ENCODE measurements at places on chromosomes 7 and 10.

GRCh38 chr10:17001961-17002749 is 127.5 kb downstream of the CUBN start:
- peak; percentile 98 for DNase-seq

- no peak for DNase-seq
Observed at GRCh38 chr7:156692849-156693248, 52.3 kb downstream of the RNF32 start.

DNA sequence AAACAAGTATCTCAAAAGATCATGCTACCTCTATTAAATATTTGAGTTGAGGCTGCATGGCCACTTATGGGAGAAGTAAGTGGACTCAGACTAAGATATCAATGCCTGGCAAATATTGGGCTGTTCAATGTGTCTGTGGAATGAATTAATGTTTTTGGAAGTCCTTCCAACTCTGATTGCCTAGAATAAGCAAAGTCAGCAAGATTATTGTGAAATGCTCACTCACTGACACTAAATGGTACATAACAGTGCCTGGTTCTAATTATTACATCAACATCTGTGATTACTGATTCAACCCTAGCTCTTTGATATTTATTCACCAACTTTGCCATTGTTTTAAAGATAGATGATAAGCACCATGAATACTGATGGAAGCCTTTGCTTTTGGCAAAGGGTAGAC is 45.5 kb upstream of the HDAC9 start:
- DNase-seq, result no peak

- peak; percentile 60 for DNase-seq
Observed at GRCh38 chr10:122054048-122055025, 65.4 kb downstream of the TACC2 start.

- DNase-seq, result no peak
Observed at GRCh38 chr10:2296179-2296891, 559.0 kb upstream of the ADARB2 start.

- DNase-seq, result no peak
Observed at GRCh38 chr7:116526897-116527296, 2.1 kb downstream of the CAV1 start.

- DNase-seq, result no peak
Observed at GRCh38 chr10:6514844-6515780, 65.0 kb downstream of the PRKCQ start.

DNA sequence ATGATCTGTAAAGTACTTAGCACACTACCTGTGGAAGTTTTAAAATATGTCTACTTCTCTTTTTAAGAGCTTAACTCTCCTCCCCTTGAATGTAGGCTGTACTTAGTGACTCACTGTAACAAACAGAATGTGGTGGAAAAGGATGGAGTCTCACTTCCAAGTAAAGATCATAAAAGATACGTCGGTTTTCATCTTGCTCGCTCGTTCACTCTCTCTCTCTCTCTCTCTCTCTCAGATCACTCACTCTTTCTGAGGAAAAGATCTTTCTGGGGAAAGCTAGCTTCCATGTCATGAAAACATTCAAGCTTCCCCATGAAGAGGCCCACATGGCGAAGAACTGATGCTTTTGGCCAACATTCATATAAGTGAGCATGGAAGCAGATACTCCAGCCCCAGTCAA is 5.5 kb downstream of the CHUK start:
- DNase-seq, result no peak

DNA sequence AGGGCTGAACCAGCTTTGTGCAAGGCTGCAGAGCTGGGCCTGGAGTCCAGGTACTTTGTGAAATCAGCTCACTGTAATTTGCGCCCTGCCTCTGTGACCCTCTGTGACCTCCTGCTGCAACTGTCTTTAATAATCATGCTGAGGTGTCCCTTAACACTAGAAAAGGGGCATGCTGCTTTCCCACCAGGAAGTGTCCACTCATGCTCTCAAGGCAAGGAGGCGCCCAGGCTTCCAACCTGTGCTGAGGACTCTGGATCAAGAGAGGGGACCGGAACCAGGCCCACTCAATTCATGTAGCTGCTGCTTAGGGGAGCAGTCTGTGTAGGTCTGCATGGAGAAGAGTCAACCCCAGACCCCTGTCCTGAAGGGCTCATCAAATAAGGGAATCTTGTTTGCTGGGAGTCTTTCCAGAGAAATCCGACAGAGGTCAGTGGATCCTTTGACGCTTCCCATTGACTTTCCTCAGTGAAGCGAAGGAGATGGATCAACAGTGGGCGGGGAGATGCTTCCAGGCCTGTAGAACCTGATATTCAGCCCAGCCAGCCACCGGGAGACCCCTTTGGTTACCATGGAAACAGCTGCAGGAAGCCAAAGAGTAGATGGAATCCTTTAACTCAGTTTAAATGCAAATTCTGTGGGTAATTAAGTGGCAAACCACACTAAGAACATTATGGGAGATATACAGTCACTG is 945.9 kb downstream of the GRID1 start:
- no peak for DNase-seq

DNA sequence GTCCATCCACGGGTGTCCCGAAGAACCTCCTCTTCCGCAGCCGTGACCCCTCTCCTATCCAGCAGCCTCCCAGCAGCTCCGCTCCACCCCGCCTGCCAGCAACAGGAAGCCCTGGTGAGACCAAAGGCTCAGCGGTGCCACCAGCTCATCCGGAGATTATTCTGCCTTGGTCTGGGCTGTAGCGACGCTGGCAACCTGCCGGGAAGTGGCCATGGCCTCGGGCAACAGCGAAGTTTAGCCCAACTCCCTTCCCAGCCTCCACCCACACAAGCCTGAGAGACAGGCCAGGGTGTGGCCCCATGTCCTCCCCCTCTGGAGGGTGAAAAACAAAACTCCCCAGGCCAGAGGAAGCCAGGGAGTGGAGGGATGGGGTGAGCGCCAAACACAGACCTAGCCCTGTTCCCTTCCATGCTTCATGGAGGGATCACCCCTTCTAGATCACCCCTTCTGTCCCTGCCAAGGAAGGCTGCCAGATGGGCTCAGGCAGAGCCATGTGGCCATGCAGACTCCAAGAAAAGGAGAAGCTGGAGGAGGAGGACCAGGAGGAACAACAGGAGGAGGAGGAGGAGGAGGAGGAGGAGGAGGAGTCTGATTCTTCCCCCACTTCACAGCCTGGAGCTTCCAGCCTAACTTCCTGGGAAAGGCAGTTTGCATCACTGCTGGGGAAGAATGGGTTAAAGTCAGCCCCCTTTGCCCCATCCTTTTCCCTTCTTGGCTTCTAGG is 918 bp downstream of the CALHM2 start:
- peak; percentile 13 for DNase-seq

DNA sequence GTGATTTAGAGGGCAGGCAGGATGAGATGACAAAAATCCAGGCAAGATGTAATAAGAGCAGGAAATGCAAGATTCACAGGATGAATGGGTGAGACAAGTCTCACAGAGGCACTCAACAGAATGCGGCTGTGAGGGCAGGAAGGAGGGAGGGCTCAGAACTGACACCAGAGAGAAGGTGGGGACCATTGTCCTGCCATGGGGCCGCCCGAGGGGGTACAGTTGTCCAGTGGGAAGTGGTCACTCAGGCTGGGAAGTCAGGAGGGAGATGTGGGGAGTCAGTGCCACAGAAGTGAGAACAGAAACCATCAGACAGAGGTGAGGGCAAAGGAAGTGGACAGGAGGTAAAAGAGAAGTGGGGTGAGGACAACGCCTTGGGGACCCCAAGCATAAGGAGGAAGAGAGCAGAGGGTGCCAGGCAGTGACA is 8.9 kb downstream of the HIP1 start:
- no peak for DNase-seq

GRCh38 chr7:137984181-137985041 is 17.5 kb downstream of the CREB3L2 start:
- no peak for DNase-seq

DNA sequence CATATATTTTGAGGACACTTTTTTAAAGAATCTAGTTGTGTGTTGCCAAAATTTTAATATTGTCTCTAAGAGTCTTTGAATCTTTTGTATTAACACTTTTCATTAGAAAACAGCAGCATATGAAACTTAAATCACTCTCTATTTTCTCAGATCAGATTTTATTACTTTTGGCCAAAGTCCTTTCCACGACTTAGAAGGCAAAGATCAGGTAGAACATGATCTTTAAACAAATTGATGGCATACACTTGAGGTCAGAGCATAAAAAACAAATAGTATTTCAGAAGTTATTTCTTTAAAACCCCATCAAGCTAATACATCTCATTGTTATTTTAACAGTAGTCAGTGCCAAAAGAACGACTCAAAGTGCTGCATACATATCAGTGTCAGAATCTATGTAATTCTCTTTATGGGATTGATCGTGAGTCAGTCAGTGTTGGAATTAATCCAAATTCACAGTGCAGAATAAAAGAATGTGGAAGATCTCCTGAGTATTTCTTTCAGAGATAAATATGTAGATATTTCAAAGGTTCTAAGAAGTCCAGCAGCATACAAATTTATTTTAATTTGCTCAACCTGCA is 9.6 kb upstream of the AGMO start:
- DNase-seq, result peak; percentile 56

Measured in iris pigment epithelial cell (primary cell).